ENCODE measurements at places on chromosomes 13 and 19. TPM values are rescaled to one million over a fixed set of nuclear protein-coding genes. Genes with fewer than 3 reads are reported as not detected.

- no peak overlapping the region for H3K27ac ChIP-seq
- H3K4me1 ChIP-seq, result no peaks in the 10 kb centered on the region
- H3K4me3 ChIP-seq, result no peak overlapping the region
- H3K27me3 ChIP-seq, result no peaks in the 10 kb centered on the region
These were observed 17.2 kb downstream of the CAPS start for GRCh38 chr19:5931251-5931650.

NKG7 gene
- total RNA-seq, result not detected

TMEM272 gene
- 0.07 TPM for total RNA-seq

GRCh38 chr13:51286135-51287002, 53.1 kb upstream of the SERPINE3 start:
- H3K4me3 ChIP-seq, result no peak overlapping the region
- peak; percentile 76 for DNase-seq
- no peak overlapping the region for H3K27ac ChIP-seq
- H3K27me3 ChIP-seq, result no peaks in the 10 kb centered on the region
- no peaks in the 10 kb centered on the region for H3K36me3 ChIP-seq

- H3K4me3 ChIP-seq, result peak overlapping the region; percentile 95
- DNase-seq, result no peak
- H3K4me1 ChIP-seq, result peaks cover 9% of the 10 kb centered on the region
- H3K36me3 ChIP-seq, result no peaks in the 10 kb centered on the region
- H3K27me3 ChIP-seq, result no peaks in the 10 kb centered on the region
These were observed 467 bp downstream of the LAMP1 start for GRCh38 chr13:113297370-113298042.

- peaks cover 36% of the 10 kb centered on the region for H3K4me1 ChIP-seq
- H3K4me3 ChIP-seq, result peak within 1 kb of the TSS; percentile 99
- no peaks in the 10 kb centered on the region for H3K27me3 ChIP-seq
- peak within 1 kb of the TSS; percentile 82 for H3K27ac ChIP-seq
- peaks cover 13% of the 10 kb centered on the region for H3K36me3 ChIP-seq
- DNase-seq, result peak; percentile 86
These were observed at the start of gene PCID2 for GRCh38 chr13:113208421-113209335. Gene PCID2, minus strand, starts transcription at chr13:113208669. Its CDS starts 35 bp downstream, at chr13:113208634.

TGFBR3L gene
- 10.5 TPM for total RNA-seq

FCHO1 gene
- total RNA-seq, result 29.5 TPM
